Progenitor cell of endocrine pancreas (in vitro differentiated cells): ENCODE measurements at places on chromosomes 7 and 10. TPM values are rescaled to one million over a fixed set of nuclear protein-coding genes. Genes with fewer than 3 reads are reported as not detected.

DNA sequence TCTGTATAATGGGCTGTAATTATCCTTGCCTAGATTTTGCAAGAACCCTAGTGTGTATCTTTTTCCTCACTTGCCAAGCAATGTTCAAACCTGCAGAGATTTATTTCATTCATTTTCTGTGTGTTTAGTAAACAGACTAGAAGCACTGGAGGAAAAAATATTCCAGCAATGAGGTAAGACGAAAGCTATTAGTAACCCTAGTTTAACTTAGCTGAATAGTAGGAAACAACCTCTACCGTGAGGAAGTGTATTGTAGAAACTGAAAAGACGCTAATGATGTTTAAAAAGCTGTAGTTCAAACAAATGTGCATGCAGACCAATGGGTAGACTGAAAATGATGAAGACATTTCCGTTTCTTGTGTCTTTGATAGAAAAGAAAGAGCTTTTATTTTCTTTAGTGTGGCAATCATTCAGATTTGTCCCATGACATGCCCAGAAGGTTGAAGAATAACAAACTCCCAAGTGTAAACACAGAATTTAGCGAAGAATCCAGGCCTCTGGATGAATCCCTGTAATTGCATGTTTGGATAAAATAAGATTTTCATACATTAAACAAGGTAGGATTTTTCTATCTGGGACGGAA is 20.7 kb downstream of the CAV1 start:
- peaks cover 7% of the 10 kb centered on the region for H3K4me1 ChIP-seq
- H3K27me3 ChIP-seq: no peaks in the 10 kb centered on the region
- no peak for DNase-seq
- peak overlapping the region; percentile 33 for H3K27ac ChIP-seq
- H3K4me3 ChIP-seq: no peak overlapping the region

- H3K4me1 ChIP-seq: peaks cover 7% of the 10 kb centered on the region
- H3K27ac ChIP-seq: no peak overlapping the region
- H3K36me3 ChIP-seq: no peaks in the 10 kb centered on the region
- H3K4me3 ChIP-seq: no peak overlapping the region
- peaks cover 7% of the 10 kb centered on the region for H3K27me3 ChIP-seq
These were observed 986.5 kb downstream of the KCNMA1 start for GRCh38 chr10:76651154-76651553.

GRCh38 chr7:110800984-110801383 is 289.9 kb upstream of the LRRN3 start:
- no peak overlapping the region for H3K4me3 ChIP-seq
- no peaks in the 10 kb centered on the region for H3K4me1 ChIP-seq
- H3K36me3 ChIP-seq: no peaks in the 10 kb centered on the region
- no peaks in the 10 kb centered on the region for H3K27me3 ChIP-seq
- no peak for DNase-seq
- no peak overlapping the region for H3K27ac ChIP-seq

DNA sequence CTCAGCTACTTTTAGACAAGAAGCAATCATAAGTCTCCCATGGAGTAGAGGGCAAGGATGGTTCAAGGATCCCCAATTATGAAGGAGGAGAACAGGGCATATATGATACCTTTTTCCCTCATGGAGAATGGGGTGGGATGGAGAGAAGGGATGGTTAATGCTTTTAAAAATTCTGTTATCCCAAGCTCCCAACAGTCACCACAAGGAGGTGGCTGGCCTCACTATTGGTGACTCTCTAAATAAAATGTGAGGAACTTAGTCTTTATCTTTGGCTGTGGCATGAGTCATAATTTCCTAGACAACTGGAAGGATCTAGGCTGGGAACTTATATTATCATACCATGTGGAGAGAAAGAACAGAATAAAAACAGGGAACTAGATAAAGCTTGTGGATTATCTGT is 297.0 kb downstream of the PHTF2 start:
- H3K27ac ChIP-seq: no peak overlapping the region
- H3K4me3 ChIP-seq: no peak overlapping the region
- no peaks in the 10 kb centered on the region for H3K27me3 ChIP-seq

GRCh38 chr10:56116684-56117083 is 244.4 kb downstream of the ZWINT start:
- no peaks in the 10 kb centered on the region for H3K27me3 ChIP-seq
- no peaks in the 10 kb centered on the region for H3K36me3 ChIP-seq
- DNase-seq: no peak
- H3K4me3 ChIP-seq: no peak overlapping the region
- no peak overlapping the region for H3K27ac ChIP-seq

GHRHR gene
- not detected in 2 replicates for total RNA-seq

DNA sequence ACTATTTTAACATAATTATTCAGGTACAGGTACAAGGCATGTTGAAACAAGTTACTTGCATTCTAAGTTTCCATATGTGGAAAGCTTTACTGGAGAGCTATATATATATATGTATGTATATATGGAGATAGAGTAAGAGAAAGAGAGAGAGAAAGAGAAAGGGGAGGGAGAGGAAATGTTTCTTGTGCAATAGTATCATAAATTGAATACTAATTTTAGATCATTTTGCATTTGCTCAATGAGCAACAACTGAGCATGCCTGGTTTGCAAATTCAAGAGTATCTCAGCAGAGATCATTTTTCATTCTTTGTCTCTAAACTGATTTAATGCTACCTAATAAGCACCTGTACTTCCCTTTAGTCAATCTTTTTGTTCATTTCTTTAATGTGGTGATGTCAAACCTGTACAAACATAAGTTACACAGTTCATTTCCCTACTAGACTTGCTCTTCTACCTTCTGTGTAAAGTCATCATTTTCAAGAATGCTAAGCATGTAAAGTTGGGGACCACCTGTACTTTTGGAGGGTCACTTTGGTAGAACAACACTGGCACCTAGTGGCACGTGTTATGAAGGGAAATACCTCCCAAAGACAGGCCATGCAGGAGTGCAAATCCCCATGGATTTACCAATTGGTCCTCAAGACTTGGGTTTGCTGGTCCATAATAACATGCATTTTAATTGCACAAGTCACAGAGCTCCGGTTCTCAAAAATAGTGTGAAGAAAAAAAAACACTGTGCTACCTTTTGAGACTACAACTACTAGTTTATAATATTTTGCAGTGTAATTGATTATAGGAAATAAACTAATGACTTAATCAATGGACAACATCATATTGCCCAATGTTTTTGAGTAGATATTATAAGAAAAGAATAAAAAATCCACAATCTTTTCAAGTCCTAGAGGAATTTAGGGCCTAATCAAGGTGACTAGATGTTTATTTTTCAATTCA is 431.2 kb upstream of the IGFBP3 start:
- no peaks in the 10 kb centered on the region for H3K27me3 ChIP-seq
- no peak overlapping the region for H3K27ac ChIP-seq
- peaks cover 2% of the 10 kb centered on the region for H3K4me1 ChIP-seq

OPALIN gene
- total RNA-seq: not detected in 2 replicates

DNA sequence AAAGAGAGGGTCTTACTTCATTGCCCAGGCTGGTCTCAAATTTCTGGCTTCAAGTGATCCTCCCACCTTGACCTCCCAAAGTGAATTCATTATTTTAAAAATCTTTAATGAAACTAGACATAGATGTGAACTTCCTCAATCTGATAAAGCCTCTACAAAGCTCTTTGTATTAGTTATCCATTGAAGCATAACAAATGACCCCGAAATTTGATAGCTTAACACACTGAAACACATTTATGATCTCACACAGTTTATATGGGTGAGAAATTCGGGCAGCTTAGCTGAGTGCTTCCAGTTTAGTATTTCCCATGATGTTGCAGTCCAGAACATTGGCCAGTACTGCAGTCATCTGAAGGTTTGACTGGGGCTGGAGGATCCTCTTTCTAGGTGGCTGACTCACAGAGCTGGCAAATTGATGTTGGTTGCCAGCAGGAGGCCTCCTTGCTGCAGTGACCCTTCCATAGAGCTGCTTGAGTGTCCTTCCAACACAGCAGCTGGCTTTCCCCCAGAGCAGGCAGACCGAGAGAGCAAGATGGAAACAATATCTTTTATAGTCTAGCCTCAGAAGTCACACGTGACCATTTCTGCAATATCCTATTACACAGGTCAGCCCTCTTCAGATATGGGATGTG is 16.6 kb upstream of the WNT8B start:
- H3K27me3 ChIP-seq: no peaks in the 10 kb centered on the region
- DNase-seq: no peak
- H3K36me3 ChIP-seq: no peaks in the 10 kb centered on the region
- no peak overlapping the region for H3K4me3 ChIP-seq

NUTM2B gene
- total RNA-seq: 1.4 and 1.9 TPM in 2 replicates

- H3K4me1 ChIP-seq: peaks cover 3% of the 10 kb centered on the region
- H3K27ac ChIP-seq: no peak overlapping the region
- H3K27me3 ChIP-seq: no peaks in the 10 kb centered on the region
- no peaks in the 10 kb centered on the region for H3K36me3 ChIP-seq
- DNase-seq: no peak
These were observed 110.7 kb downstream of the SEMA3A start for GRCh38 chr7:84083846-84084245.

FZD8 gene
- total RNA-seq: 27.4 TPM in 2 replicates

GRCh38 chr10:35927990-35928488 is 285.9 kb upstream of the FZD8 start:
- no peak overlapping the region for H3K4me3 ChIP-seq
- peaks cover 33% of the 10 kb centered on the region for H3K4me1 ChIP-seq
- DNase-seq: no peak

LRIT1 gene
- total RNA-seq: not detected in 2 replicates

UPK3B gene
- total RNA-seq: 1.7 and 4.7 TPM in 2 replicates

CPVL gene
- total RNA-seq: 22.1 and 23.1 TPM in 2 replicates

DNA sequence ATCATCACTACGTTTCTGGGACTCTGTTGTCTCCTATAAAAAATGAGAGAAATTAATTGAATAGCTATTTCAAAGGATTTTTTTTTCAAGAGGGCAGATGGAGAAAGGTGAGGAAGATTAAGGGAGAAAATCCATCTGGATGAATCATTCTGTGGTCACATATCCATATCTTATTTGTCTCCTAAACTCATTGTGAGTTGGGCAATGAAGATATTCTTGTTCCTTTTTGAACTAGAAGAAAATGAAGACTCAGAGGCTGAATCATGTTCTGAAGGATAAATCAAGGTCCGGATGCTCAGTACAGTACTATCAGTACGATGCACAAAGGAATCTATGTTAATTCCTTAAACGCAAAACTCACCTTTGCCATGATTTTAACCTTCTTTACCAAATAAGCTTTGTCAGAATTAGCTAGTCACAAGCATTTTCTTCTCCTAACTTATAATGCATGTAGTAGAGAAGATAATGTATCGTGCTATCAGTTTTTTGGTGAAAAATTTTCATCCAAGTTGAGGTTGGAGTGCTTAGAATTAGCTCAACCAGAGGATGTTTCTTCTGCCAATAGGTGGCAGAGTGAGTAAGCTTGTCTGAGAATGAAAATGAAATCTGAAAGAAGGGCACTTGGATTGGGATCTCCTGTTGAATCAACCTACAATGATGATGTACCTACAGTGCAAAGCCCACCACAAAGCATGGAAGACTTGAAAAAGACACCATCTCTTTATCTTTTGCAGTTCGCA is 446.9 kb downstream of the KIF20B start:
- H3K4me1 ChIP-seq: no peaks in the 10 kb centered on the region
- no peak overlapping the region for H3K27ac ChIP-seq
- DNase-seq: no peak
- H3K4me3 ChIP-seq: no peak overlapping the region

OR6B1 gene
- total RNA-seq: not detected in 2 replicates

PGAM2 gene
- 1.8 and 2.5 TPM in 2 replicates for total RNA-seq

GRCh38 chr7:149469806-149470205 is 8.9 kb upstream of the ZNF777 start:
- no peak overlapping the region for H3K27ac ChIP-seq
- DNase-seq: no peak
- no peaks in the 10 kb centered on the region for H3K27me3 ChIP-seq
- no peaks in the 10 kb centered on the region for H3K4me1 ChIP-seq

DNA sequence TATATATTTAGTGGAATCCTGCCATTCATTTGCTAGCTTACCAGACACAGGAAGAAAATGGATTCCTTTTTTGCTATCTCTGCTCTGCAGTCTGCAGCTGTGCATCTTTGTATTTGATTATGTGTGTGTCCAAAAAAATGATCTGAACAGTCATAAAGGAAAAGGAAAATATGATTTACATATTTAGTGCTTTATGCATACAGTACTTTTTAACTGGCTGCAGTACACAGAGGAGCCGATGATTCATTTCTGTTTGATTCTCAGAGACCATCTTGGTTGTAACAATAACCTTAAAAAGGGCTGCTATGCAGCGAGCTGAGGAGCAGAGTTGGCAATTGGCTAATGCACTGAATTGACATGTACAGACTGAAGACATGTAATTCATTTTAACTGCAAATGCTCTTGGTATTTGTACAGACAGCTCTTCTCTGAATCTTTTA is 151.3 kb upstream of the FZD1 start:
- no peak for DNase-seq
- H3K27ac ChIP-seq: no peak overlapping the region
- H3K36me3 ChIP-seq: peaks cover 5% of the 10 kb centered on the region

TMEM176A gene
- total RNA-seq: 8.0 and 9.6 TPM in 2 replicates

DNA sequence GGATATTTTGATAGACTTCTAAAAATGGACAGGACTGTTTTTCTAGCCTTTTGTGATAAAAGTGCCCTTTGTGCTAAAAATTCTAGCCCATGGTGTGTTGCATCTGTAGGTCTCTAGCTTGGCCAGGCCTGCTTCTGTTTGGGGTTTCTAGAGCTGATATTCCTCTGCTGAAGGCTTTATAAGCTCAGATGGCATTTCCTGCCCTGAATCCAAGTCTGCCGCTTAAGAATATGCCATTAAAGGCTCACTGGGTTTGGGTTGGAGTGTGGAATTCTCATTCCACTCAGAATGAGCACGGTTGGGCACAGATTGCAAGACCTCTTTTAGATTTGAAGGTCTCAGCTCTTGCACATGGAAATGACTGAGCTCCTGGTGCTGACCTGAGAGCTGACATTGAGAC is 49.4 kb upstream of the IGFBP3 start:
- H3K36me3 ChIP-seq: no peaks in the 10 kb centered on the region
- no peak for DNase-seq
- peaks cover 9% of the 10 kb centered on the region for H3K27me3 ChIP-seq
- H3K4me1 ChIP-seq: peaks cover 10% of the 10 kb centered on the region

BTBD16 gene
- not detected in 2 replicates for total RNA-seq

GRCh38 chr7:134919240-134919641 is 67.1 kb upstream of the AGBL3 start:
- H3K27me3 ChIP-seq: no peaks in the 10 kb centered on the region
- no peak overlapping the region for H3K4me3 ChIP-seq
- H3K36me3 ChIP-seq: peaks cover 12% of the 10 kb centered on the region
- peaks cover 5% of the 10 kb centered on the region for H3K4me1 ChIP-seq
- no peak for DNase-seq
- peak overlapping the region; percentile 88 for H3K27ac ChIP-seq

HECW1 gene
- 0.09 and 0.50 TPM in 2 replicates for total RNA-seq

ENTPD1 gene
- 0.29 TPM in 1 of 2 replicates, not detected in the other for total RNA-seq

DNA sequence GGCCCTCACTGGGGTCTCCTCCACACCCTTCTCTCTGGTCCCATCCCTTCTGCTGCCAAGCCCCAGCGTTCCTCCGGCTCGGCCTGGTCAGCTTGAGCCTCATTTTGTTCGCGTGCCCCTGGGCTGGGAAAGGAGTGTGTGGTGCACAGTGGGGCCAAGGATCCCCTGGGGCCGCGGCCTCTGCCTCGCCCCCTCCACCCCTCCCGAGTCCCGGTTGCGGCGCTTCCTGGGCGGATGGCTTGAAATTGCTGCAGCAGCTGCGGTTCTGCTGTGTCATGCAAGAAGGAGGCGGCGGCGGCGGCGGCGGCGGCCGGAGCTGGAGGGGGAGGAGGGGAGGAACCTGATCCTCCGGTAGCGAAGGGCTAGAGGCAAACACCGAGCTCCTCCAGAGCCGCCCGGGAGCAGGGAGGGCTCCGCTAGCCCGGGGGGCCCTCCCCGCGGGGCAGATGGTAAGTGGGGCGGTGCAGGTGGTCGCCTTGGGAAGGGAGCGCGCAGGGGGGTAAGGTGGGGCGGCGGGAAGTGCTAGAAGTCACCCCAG is 217.8 kb upstream of the MKLN1 start:
- no peaks in the 10 kb centered on the region for H3K36me3 ChIP-seq
- H3K27me3 ChIP-seq: peaks cover 58% of the 10 kb centered on the region
- DNase-seq: peak; percentile 44
- peak overlapping the region; percentile 58 for H3K27ac ChIP-seq
- peaks cover 27% of the 10 kb centered on the region for H3K4me1 ChIP-seq
- H3K4me3 ChIP-seq: peak overlapping the region; percentile 87

EPHB6 gene
- total RNA-seq: 24.8 and 28.8 TPM in 2 replicates
